ENCODE measurements at places on chromosomes 12 and 14. TPM values are rescaled to one million over a fixed set of nuclear protein-coding genes. Genes with fewer than 3 reads are reported as not detected.

The ADCY4 gene
- polyA plus RNA-seq: 0.08 TPM

The JPH4 gene
- polyA plus RNA-seq: 8.8 TPM

DNA sequence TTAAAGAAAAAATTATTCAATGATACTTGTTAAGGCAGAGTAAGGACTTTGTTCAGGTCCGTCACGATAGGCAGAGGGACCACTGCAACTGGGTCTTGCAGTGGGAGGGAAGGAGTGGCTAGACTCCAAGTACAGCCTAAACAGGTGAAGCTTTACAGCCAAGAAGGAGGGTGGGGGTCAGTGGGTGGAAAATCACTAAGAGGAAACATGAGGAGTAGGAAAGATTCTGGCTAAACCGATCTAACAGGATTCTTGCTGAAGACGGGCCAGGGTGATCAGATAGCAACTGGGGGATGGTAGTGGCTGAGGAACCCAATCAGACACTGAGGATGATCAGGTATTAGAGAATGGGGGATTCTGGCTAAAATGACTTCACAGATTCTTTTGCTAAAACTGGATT is 100.2 kb downstream of the TTC7B start:
- no peaks in the 10 kb centered on the region for H3K36me3 ChIP-seq

DNA sequence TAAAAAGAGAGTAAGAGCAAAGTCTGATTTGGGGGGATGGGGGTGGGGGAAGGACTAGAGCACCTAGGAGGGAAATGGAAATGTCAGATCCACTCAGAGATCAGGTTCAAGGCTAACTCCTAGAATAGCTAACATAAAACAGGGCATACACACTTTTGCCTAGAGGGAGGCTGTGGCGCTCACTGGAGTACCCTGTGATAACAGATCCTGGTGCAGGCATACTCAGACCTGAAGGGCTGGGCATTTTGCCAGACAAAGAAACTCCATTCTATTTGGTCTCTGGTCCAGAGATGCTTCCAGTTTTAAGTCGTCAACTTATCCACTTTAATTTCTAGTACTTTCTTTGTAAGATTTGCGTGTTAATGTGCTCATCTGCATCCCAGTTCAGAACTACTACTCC is 5.8 kb downstream of the CTDSP2 start:
- DNase-seq: peak; percentile 80
- peaks cover 79% of the 10 kb centered on the region for H3K4me1 ChIP-seq
- H3K36me3 ChIP-seq: no peaks in the 10 kb centered on the region
- no peak overlapping the region for H3K4me3 ChIP-seq
- peak overlapping the region; percentile 32 for H3K27ac ChIP-seq

DNA sequence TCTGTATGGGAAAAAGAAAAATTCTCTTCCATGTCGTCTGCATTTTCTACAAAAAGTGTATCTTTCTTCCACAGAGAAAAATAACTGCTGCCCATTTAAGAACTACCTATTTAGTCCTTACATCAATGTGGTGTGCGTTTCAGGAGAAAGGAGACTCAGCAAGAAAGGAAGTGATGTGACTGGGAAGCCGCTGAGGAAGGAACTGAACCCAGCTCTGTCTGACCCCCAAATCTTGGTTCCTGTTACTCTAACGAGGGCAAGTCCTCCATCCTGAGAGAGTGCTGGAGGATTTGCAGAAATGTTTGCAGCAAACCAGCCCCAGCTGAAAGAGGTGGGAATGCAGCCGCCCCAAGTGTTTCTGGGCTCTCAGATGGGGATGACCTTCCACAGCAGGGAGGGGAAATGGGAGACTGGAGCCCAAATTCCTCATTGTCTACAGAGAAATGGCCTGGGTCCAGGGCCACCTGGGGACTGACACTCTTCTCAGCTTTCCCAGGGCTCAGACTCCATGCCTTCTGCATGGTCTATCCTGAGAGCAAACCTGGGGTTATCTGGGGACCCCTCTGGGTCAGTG is 6.7 kb upstream of the MLEC start:
- no peaks in the 10 kb centered on the region for H3K36me3 ChIP-seq
- no peaks in the 10 kb centered on the region for H3K4me1 ChIP-seq
- H3K27ac ChIP-seq: no peak overlapping the region
- H3K4me3 ChIP-seq: no peak overlapping the region

DNA sequence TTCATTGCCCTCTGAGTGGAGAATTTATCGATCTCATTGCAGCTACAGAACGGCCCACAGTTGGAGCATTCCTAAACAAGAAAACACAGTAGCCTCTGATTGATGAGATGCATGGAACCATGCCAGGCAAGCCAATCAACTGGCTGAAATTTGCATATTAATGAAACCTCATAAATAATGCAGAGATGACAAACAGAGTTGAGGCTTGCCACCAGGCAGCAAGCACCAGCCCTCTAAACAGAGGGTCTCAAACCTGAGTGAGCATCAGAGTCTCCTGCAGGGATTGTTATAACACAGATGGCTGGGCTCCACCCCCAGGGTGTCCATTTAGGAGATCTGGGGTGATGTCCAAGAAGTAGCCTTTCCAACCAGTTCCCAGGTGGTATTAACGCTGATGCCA is 60.9 kb upstream of the CMKLR1 start:
- peak; percentile 41 for DNase-seq
- no peaks in the 10 kb centered on the region for H3K36me3 ChIP-seq
- H3K4me1 ChIP-seq: no peaks in the 10 kb centered on the region

- H3K4me1 ChIP-seq: no peaks in the 10 kb centered on the region
- DNase-seq: no peak
- H3K4me3 ChIP-seq: no peak overlapping the region
Measured at GRCh38 chr12:25009496-25010092, 60.7 kb upstream of the BCAT1 start.

GRCh38 chr12:6840761-6841515 is at the start of gene GNB3:
GNB3 (plus strand) TSS chr12:6840925; CDS start chr12:6841288, 363 bp downstream.
- H3K27me3 ChIP-seq: no peaks in the 10 kb centered on the region
- H3K27ac ChIP-seq: no peak within 1 kb of the TSS

- H3K27me3 ChIP-seq: no peaks in the 10 kb centered on the region
- H3K36me3 ChIP-seq: no peaks in the 10 kb centered on the region
- no peak for DNase-seq
Measured at GRCh38 chr12:93943780-93944179, 204.6 kb upstream of the PLXNC1 start.

GRCh38 chr14:64727551-64728071 is 23.4 kb downstream of the PLEKHG3 start:
- no peak overlapping the region for H3K27ac ChIP-seq
- no peaks in the 10 kb centered on the region for H3K36me3 ChIP-seq
- no peak for DNase-seq
- no peaks in the 10 kb centered on the region for H3K27me3 ChIP-seq
- no peak overlapping the region for H3K4me3 ChIP-seq

DNA sequence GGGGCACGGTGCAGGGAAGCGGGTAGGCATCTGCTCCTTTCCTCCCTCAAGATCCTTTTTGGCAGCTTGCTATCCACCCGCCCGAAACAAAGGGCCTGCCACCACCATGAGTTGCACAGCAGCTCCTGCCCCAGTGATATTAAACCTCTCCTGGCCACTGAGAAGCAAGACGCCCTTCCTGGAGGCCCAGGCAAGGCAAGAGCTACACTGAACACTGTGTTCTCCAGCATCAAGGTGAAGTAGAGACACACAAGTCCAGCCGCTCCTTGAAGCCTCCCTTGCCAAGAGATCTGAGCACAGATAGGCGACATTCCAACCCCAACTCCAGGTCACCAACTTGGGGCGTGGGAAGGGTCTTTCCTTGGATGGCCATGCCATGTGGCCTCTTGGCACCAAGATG is 70.9 kb downstream of the ACTN1 start:
- H3K27me3 ChIP-seq: no peaks in the 10 kb centered on the region
- no peak overlapping the region for H3K27ac ChIP-seq
- H3K4me1 ChIP-seq: no peaks in the 10 kb centered on the region
- peaks cover 69% of the 10 kb centered on the region for H3K36me3 ChIP-seq
- H3K4me3 ChIP-seq: no peak overlapping the region

DNA sequence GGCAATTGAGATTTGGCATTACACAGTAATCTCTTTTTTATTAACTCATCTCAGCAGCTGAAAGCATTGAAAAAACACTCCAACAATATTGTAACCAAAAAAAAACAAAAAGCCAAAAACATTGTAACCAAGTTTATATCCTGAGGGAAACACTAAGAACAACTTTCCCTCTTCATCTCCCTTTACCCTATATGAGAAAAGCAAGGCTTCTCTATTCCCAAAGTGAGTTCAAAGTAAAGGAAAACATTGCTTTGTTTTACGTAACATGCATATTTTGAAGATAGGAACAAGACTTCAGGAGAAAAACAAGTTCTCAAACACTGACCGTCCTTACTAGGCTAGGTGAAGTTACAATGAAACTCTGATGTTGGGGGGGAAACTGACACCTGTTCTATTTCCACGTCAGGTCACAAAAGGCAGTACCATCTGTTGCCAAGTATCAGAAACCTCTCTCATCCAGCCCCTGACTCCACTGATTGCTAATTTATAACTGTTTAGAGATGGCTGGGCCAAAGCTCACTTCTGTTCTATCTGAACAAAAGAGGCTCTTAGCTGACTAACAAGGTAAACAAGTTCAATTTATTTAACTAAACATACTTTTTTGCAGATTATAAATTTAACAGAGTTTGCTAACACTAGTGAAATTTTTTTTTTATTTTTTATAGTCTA is 67.9 kb upstream of the PLXNC1 start:
- no peaks in the 10 kb centered on the region for H3K27me3 ChIP-seq
- H3K36me3 ChIP-seq: no peaks in the 10 kb centered on the region
- no peak overlapping the region for H3K4me3 ChIP-seq
- no peak for DNase-seq

Measured in SK-N-SH (cell line).